Activated CD8-positive, alpha-beta T cell treated with anti-CD3 and anti-CD28 coated beads, Interleukin-2, amount 10 ng/mL, durations not matched to agents 7 days and 5 days (primary cell): ENCODE measurements at places on chromosomes 13 and 19.

DNA sequence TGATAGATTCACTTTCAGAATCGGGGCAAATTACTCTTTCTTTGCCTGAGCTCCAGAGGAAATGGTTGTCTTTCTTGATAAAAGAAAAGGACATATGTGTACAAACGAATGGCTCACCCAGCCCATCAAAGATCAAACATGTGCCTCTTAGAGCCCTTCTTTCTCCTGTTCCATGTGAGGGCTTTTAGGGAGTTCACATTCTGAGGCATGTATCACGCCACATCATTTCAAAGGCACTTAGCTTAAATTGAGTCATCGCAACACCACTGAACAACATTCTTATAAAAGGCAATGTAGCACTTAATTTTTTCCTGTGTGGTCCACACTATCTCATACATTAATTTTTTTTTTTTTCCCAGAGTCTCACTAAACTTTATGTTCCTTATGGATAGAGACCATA, 521.0 kb downstream of the SUCLA2 start:
- H3K4me1 ChIP-seq = no peaks in the 10 kb centered on the region
- H3K27ac ChIP-seq = no peak overlapping the region
- no peak overlapping the region for H3K4me3 ChIP-seq
- H3K27me3 ChIP-seq = no peaks in the 10 kb centered on the region
- no peaks in the 10 kb centered on the region for H3K36me3 ChIP-seq

DNA sequence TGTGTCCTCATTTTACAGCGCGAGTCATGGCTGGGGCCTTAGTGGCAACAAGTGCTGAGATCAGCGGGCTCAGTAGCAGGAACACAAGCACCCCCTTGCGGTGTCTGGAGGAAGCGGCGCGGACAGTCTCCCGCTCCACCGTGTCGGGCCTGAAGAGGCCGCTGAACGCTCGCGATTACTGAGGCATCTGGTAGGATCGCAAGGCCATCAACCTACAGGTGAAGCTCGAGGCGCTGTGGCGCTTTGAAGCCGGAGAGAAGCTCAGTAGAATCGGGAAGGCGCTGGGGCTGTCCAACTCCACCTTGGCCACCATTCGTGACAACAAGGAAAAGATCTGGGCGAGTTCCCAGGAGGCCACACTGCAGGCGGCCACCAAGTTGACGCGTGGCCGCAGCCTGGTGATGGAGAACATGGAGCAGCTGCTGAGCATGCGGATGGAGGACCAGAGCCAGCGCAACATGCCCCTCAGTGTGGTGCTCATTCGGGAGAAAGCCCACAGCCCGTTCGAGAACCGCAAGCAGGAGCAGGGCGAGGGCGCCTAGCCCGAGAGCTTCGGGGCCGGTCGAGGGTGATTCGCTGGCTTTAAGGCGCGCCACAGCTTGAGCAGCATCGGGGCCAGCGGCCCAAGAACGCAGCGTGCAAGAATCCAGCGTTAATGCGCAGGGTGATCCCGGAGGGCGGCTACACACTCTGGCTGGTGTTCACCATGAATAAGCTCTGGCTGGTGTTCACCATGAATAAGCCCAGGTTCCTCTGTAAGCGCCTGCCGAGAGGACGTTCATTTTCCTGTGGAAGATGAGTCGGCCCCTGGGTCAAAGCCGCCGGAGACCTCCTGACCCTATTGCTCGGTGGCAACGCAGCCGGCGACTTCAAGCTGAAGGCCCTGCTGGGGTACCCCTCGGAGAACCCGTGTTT, 8.3 kb upstream of the MZF1 start:
- peaks cover 15% of the 10 kb centered on the region for H3K36me3 ChIP-seq
- DNase-seq = peak; percentile 95
- peaks cover 21% of the 10 kb centered on the region for H3K4me1 ChIP-seq
- no peaks in the 10 kb centered on the region for H3K27me3 ChIP-seq
- peak overlapping the region; percentile 79 for H3K27ac ChIP-seq

DNA sequence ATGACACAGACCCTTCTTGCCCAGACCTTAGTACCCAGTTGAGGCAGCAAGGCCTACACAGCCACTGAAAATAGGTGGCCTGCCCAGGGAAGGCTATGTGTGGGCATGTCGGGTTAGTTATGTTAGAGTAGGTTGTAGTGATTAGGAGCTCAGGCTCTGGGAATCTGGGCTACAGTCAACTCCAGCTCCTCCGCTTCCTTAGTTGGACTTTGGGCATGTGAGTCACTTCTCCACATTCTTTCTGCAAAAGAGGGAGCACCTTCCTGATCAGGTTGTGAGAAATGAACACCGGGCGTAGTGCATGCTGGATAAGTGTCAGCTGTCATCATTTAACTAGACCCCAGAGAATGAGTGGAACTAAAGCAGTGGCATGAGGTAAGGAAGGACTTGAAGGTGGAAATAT, 64.8 kb downstream of the ARHGAP35 start:
- peaks cover 41% of the 10 kb centered on the region for H3K4me1 ChIP-seq
- peaks cover 31% of the 10 kb centered on the region for H3K36me3 ChIP-seq
- H3K4me3 ChIP-seq = no peak overlapping the region
- no peak for DNase-seq

- no peaks in the 10 kb centered on the region for H3K4me1 ChIP-seq
- no peaks in the 10 kb centered on the region for H3K36me3 ChIP-seq
- H3K27me3 ChIP-seq = peaks cover 2% of the 10 kb centered on the region
- no peak for DNase-seq
Measured at GRCh38 chr13:28566283-28566682, 71.4 kb upstream of the FLT1 start.

DNA sequence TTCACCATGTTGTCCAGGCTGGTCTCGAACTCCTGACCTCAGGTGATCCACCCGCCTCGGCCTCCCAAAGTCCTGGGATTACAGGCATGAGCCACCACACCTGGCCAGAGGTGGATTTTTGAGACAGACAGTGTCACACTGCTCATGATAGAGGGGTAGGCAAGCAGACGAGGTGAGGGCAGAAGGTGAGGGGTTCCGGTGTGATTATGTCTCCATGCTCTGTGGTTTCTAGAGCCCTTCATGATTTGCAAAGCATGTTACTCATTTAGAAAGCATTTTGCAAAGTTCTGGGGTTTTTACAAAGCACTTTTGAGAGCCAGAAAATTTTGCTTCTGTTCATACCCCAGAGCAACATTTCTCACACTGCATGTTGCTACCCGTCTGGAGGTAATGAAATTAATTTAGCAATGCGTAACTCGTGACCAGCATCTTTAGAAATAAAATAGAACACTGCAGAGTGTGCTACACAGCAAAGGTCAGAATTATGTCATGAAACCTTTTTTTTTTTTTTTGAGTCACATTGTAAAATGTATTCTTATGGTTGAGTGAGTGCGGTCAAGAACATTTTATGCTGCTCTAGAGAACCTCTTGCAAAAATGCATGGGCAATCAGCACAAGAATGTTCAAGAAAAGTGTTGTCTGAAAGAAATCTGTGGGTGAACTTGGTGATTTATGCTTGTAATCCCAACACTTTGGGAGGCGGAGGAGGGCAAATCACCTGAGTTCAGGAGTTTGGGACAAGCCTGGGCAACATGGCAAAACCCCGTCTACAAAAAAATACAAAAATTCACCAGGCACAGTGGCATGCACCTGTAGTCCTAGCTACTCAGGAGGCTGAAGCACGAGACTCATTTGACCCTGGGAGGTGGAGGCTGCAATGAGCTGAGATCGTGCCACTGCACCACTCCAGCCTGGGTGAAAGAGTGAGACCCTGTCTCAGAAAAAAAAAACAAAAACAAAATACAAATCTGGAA, 58.0 kb downstream of the MAP4K1 start:
- peak overlapping the region; percentile 79 for H3K27ac ChIP-seq
- DNase-seq = peak; percentile 55
- H3K27me3 ChIP-seq = peaks cover 23% of the 10 kb centered on the region
- peak overlapping the region; percentile 43 for H3K4me3 ChIP-seq

GRCh38 chr19:49020342-49020741, 3.5 kb upstream of the LHB start:
- H3K27me3 ChIP-seq = peaks cover 11% of the 10 kb centered on the region
- H3K27ac ChIP-seq = no peak overlapping the region
- H3K4me3 ChIP-seq = no peak overlapping the region
- peaks cover 7% of the 10 kb centered on the region for H3K36me3 ChIP-seq
- no peak for DNase-seq
- peaks cover 39% of the 10 kb centered on the region for H3K4me1 ChIP-seq

- DNase-seq = no peak
- no peak overlapping the region for H3K4me3 ChIP-seq
- H3K4me1 ChIP-seq = peaks cover 2% of the 10 kb centered on the region
- H3K27me3 ChIP-seq = no peaks in the 10 kb centered on the region
Measured at GRCh38 chr13:49132479-49133002, 87.6 kb upstream of the MLNR start.
